ENCODE measurements at places on chromosomes 11 and 22.
A peak's percentile ranks its signal among the peaks of the same experiment; 100 is the strongest.

- DNase-seq = no peak
Observed at GRCh38 chr11:34313099-34313517, 44.7 kb downstream of the ABTB2 start.

GRCh38 chr22:30301995-30302809, 12.9 kb upstream of the CASTOR1 start:
- peak; percentile 73 for DNase-seq

DNA sequence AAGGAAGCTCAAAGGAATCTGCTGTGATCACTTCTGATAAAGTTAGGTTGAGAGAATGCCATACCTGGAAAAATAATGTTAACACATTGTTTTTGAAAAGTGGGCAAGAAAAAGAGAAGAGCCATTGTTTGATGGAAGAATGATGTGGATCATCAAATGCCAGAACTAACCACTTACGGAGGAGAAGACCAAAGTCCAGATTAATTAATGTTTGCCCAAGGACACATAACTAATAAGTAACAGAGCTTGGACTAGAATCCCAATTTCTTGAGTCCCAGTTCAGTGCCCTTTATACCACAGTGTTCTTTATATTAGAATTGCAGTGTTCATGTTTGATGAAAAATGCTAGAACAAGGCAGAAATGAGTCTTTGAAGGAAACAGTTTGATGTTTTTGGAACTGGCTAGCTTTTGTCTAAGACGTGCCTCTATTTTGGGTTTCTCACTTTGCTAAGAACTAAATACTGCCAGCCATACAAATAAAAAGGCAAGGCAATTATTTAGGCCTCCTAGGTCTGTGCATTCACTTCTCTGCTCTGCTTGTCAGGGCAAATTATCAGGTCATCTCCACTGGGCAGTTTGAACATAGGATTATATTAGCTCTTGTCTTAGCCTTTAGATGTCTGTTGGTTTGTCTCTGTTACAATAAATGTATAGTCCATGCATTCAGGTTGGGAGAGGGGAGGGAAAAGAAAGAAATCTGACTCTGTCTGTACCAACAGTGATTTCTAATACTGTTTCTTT, 72.3 kb downstream of the TRIM44 start:
- DNase-seq = no peak

DNA sequence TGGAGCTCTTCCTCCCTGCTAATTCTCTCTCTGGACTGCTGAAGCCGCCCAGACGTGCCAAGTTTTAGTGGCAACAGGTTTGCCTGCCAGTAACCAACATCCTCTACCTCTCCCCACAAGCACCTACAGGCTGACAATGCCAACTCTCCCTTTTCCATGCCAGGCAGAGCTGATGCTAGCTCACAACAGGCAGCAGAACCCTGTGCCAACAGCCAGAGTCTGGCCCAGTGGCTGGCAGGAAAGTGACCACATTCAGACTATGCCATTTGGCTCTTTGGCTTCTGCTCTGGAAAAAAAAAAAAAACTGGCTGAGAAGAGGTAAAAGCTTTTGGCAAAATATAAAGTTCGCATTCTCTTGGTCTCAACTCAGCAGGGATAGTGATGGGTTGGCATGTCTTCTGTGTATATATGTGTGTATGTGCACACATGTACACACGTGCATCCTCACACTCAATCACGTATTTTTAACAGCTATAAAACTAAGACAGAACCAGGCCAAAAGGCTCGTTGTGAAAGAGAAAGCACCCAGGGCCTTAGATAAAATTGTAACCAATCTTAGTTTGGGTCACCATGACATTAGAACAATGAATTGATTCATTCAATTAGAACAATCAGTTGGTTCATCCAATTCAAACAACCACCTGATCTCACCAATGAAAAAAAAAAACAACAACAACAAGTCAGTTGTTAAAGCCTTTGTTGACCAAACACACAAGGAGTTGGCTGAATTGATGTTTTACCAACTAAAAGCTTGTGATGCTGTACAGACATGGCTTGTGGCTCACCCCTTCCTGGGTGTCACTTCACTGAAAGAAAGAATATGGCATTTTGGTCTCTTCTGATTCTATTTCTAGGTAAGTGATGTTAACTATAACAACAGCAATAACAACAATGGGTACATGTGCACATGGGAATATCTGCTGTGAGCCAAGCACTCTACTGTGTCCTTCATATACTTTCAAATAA, 48.6 kb downstream of the TRIM29 start:
- DNase-seq = no peak

DNA sequence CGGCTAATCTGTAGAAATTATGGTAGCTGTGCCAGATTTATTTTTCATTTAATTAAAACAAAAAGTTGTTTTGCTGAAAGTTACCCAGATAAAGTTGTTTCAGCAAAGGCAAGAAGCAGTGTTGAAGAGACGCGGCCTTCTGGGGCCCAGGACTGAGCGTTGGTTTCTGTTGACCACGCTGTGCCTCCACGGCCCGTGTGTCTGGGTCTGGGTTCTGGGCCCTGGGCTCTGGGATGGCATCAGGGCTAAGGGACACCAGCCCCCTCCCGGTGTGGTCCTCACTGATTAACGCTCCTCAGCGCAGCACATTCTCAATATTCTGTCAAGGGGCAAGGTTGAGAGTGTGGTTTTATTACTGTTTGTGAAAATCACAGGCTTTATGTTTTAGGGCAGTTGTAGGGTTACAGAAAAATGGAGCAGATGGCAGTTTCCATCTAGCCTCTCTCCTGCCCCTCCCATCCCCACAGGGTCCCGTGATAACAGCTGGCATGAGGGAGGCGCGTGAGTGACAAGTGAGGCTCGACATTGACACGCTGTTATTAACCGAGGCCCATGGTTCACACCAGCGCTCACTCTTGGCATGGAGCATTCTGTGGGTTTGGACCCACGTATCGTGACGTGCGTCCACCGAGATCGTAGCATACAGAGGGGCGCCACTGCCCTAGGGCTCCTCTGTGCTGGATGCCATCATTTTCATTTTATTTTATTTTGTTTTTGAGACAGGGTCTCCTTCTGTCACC, 1231.4 kb downstream of the BRD1 start:
- DNase-seq = no peak

DNA sequence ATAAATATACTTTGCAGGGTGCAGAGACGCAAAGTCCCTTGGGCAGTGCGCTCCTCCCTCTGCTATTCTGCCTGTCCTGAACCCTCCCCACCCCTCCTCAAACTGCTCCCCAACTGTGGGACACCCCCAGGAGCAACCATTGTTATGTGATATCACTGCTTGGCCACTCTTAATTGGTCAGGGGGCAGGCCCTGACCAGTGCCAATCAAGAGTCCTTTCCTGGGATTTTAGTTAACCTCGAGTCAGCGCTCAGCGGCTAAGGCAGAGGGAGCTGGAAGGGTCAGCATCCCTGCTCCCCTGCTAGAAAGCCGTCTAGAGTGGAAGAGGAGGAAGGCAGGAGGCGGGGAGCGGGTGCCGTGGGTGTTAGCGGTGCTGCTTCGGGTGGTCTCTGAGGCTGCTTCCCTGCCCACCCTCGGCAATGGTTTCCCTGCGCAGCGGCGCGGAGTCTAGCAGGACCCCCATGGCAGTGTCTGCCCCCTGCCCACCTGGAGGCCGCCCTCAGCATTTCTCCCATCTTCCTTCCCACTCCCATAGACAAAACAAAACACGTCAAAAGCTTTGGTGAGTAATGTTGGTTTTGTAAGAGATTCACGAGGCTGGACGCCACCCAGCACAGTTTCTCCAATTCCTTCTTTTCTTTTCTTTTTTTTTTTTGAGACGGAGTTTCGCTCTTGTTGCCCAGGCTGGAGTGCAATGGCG, 38.4 kb upstream of the A4GALT start:
- peak; percentile 56 for DNase-seq

- DNase-seq = no peak
Observed at GRCh38 chr11:1814691-1815090, 20.1 kb upstream of the SYT8 start.

DNA sequence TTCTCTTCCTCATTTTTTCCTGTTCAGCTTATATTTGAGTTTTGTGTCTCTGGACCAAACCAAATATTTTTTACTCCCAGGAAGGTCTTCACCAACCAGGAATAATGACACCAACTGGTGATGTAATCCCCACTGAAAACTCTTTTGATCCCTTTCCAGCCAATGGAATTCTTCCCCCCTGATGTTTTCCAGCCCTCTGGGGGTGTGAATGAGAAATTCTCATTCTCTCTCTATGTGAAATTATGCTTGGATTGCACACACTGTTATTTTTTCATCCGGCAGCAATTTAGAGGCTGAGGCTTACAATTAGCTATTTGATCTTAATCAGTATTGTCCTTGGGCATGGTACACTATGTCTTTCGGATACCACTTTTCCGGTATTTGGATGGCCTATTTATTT, 39.5 kb upstream of the SLC1A2 start:
- no peak for DNase-seq

DNA sequence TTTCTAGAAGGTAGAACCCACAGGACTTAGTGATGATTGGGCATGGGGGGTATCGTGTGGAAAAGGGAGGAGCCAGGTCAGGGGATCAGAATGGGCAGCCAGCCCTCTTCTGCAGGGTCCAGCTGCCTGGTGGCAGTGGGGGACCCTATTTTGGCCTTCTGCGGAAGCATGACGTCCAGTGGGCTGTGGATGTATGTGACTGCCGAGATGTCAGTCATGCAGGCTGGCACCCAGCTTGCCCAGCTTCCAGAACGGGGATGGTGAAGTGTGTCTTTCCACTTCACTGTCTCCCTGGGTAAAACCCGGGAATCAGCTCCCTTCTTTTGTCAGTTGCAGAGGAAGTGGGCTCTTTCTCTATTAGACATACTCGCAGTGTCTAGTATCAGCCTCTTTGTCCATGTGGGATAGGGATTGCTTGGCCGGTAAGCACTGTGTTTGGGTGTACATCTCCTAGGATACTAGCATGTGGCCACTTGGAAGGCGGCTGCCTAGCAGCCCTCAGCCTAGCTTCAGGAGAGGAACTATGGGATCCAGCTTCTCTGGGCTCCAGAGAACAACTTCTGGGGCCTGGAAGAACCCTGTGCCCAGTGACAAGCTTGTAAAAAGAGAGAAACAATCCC, 51.4 kb downstream of the GRIK4 start:
- no peak for DNase-seq

GRCh38 chr22:32801537-32802236, at the start of gene TIMP3:
Gene TIMP3 (plus strand): TSS chr22:32801705. CDS start chr22:32802002, 297 bp downstream.
- peak; percentile 31 for DNase-seq

- DNase-seq = no peak
Observed at GRCh38 chr11:89181111-89181510, 3.4 kb downstream of the TYR start.

DNA sequence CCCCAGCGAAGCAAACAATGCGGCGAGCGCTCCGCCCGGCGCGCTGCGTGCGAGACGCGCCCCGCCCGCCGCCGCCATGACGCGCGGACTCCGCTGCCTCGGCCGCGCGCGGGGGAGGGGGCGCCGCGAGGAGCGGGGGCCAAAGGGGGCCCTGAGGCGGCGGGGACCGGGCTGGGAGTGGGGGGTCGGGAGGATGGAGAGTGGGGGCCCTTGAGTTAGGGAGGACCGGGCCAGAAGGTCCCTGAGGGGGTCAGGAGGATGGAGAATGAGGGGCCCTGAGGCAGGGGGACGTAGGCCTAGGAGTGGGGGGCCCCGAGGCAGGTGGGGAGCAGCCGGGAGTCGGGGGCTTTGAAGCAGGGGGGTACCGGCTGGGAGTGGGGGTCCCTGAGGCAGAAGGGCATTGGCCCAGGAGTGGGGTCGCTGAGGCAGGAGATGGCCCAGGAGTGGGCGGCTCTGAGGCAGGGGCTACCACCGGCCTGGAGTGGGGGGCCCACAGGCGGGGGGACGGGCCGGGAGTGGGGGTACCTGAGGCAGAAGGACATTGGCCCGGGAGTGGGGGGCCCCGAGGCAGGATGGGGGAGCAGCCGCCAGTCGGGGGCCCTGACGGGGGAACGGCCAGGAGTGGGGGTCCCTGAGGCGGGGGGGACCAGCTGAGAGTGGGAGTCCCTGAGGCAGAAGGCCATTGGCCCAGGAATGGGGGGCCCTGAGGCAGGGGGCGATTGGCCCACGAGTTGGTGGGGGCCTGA, at the start of gene BRD1:
Gene BRD1, minus strand, starts transcription at position 21 of the 746 bp plus-strand sequence. CDS start 3,556 bp downstream, outside the sequence.
- DNase-seq = peak; percentile 54

- DNase-seq = no peak
Observed at GRCh38 chr11:76160856-76161255, 45.4 kb downstream of the WNT11 start.

GRCh38 chr11:113281052-113281725, 33.2 kb upstream of the TTC12 start:
- no peak for DNase-seq

DNA sequence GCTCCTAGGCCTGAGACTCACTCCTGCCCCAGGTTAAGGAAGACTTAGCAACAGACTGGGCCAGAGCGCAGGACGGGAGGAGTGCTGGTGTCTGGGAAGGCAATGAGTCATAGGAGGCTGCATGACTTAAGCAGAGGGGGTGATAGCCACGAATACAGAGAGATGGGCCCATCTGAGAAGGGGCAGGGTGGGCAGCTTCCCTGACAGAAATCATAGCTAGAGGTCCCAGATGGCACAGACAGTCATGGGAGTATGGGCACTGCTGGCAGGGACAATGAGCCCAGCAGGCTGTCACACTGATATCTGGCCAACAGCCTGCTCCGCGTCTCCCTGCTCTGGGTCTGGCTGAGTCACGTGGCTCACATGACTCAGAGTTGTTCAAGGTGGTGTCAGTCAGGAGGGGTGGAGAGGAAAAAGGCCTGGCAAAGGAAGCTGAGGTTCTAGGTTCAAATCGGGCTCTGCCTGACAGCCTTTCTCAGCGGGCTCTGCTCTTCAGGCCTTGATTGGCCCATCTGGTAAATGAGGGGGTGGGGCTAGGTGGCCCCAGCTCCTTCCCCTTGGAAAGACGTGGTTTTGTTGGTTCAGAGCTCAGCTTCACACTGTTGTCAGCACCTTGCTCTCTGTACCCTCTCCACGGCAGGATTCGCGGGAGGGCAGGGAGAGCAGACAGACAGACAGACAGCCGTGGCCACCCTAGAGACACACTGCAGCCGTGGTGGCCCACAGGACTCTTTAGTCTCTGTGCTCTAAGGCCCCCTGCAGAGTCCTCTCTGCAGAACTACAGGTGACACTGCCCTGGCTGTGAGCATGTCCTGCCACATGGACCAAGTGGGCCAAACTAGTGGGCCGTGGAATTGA, 47.8 kb downstream of the DBX1 start:
- DNase-seq = no peak

- no peak for DNase-seq
Observed at GRCh38 chr11:106998116-106998915, 20.0 kb downstream of the GUCY1A2 start.

- no peak for DNase-seq
Observed at GRCh38 chr22:46445771-46446420, 91.5 kb downstream of the CELSR1 start.

DNA sequence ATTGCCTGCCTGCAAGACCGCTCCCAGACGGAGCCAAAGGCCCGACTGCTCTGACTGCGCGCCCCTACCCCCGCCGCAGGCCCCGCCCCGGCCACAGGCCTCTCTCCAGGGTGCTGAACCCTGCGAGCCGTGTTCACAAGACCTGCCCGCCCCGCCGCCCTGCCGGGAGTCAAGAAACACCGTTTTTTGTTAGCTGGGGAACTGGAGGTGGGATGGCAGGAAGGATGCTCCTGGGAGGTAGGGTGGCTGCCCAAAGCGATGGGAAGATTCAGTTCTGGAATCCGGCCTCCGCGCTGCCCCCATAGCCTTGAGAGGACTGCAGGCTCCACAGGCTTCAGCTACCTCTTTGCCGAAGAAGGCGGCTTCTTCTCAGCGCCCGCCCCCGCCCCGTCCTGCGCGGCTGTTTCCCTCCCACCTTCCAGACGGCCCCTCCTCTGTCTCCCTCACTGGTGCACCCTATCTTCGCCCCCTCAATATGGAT, 2.7 kb upstream of the PDE2A start:
- peak; percentile 50 for DNase-seq

All from inflammatory macrophage treated with lipopolysaccharide for 1 hour (primary cell).